ENCODE measurements at places on chromosomes 5 and 9.

GRCh38 chr5:157342822-157343402 is 77.0 kb downstream of the CYFIP2 start:
- DNase-seq = peak; percentile 32

- DNase-seq = no peak
Measured at GRCh38 chr9:26983340-26983739, 22.1 kb downstream of the LRRC19 start.

GRCh38 chr9:19629488-19629887 is 159.3 kb downstream of the SLC24A2 start:
- no peak for DNase-seq

DNA sequence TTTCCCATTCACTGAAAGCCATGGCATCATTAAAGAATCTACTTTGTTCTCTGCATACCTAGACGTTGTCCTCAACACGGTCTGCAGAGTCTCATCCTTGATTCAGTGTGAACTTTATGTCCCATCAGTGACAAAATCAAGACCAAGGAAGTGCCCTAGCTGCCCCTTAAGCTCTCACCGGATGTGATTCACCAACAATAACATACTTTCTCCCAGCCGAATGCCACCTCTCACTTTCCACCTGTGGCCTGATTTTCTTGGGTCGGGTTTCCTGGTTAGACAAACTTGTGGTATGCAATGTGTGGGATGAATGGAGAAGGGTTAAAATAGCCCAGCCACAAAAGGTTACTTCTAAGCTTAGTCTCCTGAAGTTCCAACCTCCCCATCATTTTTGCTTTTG is 145.3 kb upstream of the PAPPA start:
- no peak for DNase-seq

DNA sequence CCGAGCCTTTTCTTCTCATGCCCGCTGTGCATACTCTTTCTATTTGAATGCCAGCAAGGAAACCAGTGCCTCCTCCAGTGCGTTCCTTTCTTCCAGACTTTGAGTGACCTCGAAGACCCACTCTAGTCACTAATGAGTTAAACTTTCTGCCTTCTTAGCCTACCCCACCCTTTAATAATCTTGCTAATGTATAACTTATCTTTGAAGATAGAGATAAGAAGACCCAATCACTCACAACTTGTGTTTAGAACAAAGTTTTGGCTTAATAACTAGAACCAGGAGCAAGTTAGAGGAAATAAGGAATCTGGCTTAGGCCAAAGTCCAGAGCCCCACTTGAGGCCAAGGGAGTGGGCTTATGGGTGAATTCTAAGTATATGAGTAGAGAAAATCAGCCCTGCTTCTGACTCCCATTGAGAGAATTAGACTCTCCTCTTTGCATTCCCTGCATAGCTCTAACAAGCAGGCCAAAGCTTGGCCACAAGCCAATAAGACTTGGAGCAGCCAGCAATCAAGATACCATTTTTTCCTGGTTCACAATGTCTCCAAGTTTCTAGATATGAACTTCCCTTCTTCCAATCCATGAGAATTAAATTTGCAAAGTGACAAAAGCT is 181.5 kb upstream of the PIK3R1 start:
- DNase-seq = no peak

DNA sequence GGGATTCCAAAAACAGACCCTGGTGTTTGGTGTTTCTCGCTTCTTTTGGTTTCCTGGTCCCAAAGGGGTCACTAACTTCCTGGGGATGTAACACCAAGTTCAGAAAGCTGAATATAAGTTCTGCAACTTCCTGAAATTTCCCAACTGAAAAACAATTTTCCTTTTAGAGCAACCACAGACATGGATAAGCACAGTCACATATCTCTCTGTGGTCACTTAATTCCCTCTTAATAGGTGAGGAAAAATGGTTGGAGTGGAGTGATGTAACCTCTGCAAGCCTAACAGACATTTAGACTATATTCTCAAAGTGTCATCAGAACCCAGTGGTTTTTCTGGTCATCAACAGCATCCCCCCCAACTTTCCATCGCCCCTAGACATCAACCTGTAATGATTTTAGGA is 135.3 kb downstream of the PRELID2 start:
- no peak for DNase-seq

DNA sequence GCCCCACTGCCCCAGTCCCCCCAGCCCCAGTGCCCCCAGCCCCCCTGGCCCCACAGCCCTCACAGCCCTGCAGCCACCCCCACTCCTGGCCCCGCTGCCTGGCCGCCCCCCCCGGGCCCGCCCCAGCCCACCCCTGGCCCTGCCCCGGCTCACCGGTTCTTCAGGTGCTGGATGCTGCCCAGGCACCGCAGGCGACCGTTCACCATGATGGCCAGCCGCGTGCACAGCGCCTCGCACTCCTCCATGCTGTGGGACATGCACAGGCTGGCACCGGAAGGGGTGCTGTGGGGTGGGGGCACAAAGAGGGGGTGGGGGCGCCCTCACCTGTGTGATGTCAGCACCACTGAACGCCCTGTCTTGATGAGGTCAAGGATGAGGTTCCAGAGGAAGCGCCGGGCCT is 12.8 kb upstream of the CLIC3 start:
- DNase-seq = no peak

- DNase-seq = no peak
Measured at GRCh38 chr5:69048230-69048629, 45.6 kb upstream of the SLC30A5 start.

DNA sequence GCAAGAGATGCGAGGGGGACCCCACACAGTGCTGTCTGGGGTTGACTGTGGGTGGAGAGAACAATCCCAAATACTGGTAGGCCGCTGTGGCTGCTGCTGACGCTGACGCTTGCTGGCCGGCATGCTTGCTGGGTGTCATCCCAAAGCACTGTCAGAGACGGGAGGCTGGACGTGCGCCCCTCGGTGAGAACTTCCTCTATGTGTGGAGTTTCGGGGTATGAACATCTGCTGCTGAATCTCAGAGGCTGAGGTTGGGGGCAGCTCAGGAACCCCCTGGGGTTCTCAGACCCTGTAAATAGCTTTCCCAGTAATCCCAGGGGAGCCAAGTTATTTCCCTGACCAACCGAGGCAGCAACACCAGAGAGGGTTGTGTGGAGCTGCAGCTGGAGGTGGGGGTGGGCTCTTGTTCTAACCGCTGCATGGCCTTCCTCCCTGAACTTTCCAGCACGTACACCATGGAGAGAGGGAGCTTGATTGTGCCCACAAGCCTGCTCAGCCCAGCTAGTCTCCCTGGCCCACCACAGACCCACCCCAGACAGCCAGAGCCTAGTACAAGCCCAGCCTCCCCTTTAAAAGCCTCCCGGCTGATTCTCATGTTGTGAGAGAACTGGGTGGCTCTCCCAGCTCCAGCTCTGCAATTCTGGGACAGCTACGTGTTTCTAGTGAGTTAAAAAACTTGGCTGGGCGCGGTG is 21.8 kb upstream of the SLC12A7 start:
- no peak for DNase-seq

- DNase-seq = no peak
Measured at GRCh38 chr9:71737455-71737854, 30.9 kb downstream of the CEMIP2 start.

DNA sequence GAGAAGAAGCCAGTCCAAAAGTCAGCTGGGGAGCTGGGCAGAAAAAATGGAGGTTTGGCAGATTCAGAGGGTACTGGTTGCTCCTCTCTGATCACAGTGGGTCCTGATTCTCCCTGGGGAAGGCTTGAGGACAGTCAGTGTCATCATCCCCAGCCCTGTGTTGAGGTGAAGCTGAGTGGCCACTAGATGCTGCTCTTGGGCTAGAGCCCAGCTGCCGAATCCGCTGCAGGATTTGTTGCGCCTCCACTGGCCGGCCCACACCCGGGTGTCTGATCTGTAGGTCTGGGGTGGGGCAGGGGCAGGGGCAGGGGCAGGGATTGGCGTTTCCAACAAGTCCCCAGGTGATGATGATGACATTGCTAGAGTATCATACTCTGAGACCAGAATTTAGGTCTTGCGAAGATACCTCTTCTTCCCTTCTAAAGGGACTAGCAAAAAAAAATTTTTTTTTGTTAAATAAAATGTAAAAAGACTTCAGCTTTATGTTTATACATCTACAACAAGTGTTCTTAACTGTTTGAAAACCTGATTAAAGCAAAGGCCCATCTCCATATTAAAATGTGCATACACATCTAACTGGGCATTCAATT is 106.8 kb downstream of the PDE6A start:
- no peak for DNase-seq

DNA sequence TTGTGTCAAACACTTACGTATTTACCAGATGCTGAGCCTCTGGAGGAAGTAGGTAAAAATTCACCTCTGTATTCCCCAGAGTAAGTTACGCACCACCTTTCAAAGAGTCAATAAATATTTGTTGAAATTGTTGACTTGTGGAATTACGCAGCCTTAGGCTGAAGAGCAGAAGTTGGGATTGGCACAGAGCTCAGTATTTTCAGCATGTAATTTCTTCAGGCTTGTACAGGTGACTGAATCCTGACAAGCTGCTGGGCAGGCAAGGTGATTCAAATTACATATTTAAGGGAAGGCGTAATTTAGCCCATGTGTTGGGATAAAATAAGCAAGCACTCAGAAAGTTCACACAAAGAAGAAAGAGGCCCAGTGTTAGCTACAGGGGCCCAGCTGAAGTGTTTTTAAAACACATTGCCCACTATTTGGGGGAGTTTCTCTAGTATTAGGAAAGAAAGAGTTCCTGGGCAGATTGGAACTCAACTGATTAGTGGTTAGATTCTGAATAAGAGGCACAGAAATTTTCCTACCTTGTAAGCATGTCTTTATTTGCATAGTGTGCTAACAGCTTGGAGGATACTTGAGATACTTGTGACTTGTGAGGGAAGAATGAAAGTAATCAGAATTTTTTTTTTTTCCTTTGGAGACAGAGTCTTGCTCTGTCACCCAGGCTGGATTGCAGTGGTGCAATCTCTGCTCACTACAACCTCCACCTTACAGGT is 165.3 kb upstream of the FBXL7 start:
- no peak for DNase-seq

DNA sequence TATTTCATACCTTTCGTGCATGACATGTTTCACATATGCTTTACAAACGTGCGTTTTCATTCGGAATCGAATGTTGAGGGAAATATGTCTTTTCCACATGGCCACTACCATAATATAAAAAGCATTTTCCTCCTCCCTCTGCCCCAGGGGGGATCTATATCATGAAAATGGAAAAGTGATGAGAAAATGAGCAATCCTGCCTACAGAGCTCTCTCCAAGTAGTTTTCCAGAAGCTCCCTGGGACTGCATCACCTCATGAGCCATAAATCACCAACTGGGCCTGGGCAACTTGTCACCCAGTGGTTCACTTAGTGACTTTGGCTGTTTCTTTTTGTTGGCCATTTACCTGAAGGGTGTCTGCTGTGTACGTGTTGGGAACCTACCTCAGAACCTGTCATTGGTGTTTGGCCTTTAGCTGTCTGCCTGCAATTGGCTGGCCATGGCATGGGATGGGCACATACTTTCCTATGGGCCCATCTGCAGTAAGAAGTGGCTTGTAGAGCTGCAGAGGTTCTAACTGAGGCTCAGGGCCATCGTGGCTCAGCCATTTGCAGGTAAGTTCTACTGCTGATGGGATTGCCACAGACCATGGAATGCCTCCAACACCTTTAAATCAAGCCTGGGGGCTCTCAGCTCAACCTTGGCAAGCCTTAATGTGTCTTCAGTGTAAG is 9.5 kb upstream of the TIFAB start:
- no peak for DNase-seq

DNA sequence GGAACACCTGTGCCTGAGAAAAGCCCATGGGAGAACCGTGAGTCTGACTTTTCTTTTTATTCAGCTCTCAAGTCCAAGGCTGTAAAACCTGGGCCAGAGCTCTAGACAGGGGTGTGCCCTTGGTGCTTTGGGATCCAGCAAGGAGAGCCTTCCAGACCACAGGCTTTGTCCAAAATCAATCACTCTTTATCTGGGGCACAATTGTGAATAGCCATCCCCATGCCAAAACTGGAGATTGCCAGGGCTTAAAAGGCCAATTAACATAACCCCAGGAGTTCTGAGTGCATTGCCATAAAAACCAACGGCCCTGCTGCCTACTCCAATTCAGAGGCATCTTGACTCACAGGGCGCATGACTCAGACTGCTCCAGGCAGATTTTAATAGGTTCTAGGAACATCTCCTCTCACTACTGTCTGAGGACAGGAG is 391.8 kb downstream of the ARHGEF28 start:
- DNase-seq = no peak

DNA sequence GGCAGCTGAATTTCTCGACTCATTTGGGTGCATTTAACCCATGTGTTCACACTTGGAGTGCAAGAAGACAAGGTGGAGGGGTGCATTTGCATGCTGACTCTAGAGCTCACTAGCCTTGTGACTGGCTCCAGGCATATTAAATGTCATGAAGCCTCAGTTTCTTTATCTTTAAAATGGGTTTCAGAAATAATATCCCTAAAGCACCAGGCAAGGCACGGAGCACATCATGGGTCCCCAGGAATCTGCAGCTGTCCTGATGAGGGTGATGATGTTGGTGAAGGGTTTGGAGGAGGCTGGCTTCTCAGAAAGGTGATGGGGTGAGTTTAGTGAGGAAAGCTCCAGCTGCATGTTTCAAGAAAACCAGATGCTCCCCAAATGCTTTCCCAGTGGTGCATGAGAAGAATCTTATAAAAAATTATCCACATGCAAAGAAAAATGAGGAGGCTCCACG is 14.8 kb downstream of the STC2 start:
- no peak for DNase-seq

- no peak for DNase-seq
Measured at GRCh38 chr5:123429993-123430392, 6.8 kb upstream of the CEP120 start.

- no peak for DNase-seq
Measured at GRCh38 chr5:82077496-82077895, 105.7 kb downstream of the ATG10 start.

DNA sequence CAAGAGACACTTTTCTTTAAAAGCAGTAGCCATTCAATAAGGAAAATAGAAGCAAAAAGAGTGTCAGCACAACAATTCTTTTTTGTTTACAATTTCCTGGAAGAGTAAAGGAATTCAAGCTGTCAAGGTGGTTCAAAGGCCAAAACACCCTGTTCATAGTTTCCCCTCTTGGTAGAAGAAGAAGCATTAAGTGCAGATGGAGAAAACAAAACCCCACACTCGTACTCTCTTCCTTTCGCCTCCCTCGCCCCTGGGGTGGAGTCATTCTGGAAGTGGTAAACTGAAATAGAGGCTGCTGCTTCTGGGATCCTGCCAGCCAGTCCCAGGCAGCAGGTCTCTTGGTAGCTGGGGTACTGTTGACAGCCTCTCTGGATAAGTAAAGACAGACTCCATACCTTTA is 105.0 kb downstream of the ANKRD55 start:
- no peak for DNase-seq

- DNase-seq = no peak
Measured at GRCh38 chr5:125249400-125249799, 503.0 kb upstream of the ZNF608 start.

- no peak for DNase-seq
Measured at GRCh38 chr5:6611334-6612256, 21.2 kb downstream of the NSUN2 start.
